Tibial nerve (tissue), 4 donors: ENCODE measurements at places on chromosomes 4 and X. TPM values are rescaled to one million over a fixed set of nuclear protein-coding genes. Genes with fewer than 3 reads are reported as not detected.

GRCh38 chr4:151485541-151486131, 76.7 kb downstream of the FHIP1A start:
- no peak for DNase-seq

Gene MAGEA9B
- total RNA-seq = not detected

Gene CT45A3
- not detected for total RNA-seq

DNA sequence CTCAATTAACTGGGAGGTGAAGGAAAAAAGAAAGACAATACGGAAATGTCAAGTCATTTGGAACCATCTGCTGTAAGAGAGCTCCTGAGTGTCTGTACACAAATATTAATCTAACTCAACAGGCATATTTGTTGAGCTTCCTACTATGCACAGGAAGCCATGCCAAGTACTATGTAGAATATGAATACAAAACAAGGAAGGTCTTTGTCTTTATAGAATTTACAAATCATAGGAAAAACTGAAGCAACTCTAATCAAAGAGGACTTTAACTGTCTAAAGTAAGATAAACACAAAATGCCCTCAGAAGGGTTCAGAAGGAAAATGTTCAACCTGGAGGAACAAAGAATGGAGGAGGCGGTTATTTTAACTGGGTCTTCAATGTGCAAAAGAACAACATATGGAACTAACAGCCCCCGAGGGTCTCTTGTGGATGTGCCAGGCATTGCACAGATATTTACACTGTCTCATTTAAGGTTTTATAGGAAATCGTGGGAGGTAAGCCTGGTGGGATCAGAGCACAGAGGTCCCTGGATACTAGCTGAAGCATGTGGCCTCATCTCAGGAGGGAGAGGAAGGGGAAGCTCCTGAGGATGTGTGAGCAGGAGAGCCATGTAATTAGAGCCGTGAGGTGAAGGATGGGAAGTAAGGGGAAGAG, 5.8 kb downstream of the FAM114A1 start:
- DNase-seq = no peak

Gene BANK1
- total RNA-seq = 3.5 TPM

DNA sequence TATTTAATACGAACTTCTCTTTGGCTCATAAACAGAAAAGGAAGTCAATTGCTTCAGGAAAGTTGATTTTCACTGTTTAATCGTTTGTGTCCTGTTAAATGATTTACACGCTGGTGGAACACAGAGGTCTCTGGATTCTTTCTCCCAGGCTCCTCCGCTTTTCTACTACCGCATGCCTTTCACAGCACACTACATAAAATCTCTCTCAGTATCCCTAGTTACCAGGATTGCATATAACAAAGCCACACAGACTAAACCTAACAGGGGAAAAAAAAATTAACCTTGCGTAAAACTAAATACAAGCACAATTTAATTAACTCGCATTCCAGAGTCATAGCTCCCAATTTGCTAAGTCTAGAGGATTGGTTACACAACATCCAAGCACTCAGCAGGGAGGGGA, 133.9 kb downstream of the CORIN start:
- no peak for DNase-seq

Gene CTAG1B
- total RNA-seq = not detected

Gene MAGEA8
- total RNA-seq = not detected

GRCh38 chr4:141099326-141099725, 33.9 kb downstream of the RNF150 start:
- no peak for DNase-seq

Gene GALNTL6
- not detected for total RNA-seq

Gene SOD3
- total RNA-seq = 208 TPM

DNA sequence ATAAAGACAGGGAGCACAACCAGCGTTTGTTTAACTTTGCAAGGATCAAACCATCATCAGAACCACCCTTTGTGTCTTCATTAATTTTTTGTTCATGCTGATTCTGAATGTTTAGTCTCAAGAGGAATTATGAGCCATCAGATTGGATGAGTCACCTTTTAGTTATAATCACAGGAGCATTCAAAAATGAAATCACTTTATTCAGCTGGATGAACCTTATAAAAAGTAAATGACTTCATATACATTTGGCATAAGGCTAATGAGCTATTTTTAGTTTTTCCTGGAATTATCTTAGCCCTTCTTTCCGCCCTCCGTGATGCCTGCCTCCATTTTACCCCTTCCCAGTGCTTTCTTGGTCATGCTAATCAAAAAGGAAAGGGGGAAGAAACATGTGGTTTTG, 103.6 kb downstream of the SORBS2 start:
- no peak for DNase-seq

- no peak for DNase-seq
Observed at GRCh38 chrX:48592971-48593370, 4.3 kb upstream of the WDR13 start.

GRCh38 chr4:154836513-154836912, 55.4 kb downstream of the RBM46 start:
- DNase-seq = no peak

Gene USP26
- total RNA-seq = not detected

Gene MCF2
- total RNA-seq = 0.22 TPM

DNA sequence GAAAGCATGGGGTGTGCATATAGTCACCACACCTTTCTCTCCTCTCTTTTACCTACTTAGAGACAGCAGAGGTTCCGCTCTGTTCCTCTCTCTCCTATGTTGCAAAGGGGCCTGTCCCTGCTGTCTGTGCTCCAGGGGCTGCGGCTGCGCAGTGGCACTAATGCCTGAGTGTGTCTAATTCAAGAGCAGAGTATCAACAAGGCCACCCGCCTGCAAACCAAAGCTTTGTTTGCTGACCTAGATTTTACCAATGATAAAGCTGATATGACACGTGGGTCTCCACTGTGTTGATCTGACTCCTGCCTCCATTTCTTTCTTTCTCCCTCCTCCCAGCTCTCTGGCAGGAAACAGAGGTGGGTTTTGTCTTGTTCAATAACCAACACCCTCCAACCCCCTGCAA, 74.9 kb downstream of the NSG1 start:
- no peak for DNase-seq

GRCh38 chr4:142377342-142378091, 468.6 kb downstream of the INPP4B start:
- DNase-seq = no peak

Gene TLL1
- 7.9 TPM for total RNA-seq

DNA sequence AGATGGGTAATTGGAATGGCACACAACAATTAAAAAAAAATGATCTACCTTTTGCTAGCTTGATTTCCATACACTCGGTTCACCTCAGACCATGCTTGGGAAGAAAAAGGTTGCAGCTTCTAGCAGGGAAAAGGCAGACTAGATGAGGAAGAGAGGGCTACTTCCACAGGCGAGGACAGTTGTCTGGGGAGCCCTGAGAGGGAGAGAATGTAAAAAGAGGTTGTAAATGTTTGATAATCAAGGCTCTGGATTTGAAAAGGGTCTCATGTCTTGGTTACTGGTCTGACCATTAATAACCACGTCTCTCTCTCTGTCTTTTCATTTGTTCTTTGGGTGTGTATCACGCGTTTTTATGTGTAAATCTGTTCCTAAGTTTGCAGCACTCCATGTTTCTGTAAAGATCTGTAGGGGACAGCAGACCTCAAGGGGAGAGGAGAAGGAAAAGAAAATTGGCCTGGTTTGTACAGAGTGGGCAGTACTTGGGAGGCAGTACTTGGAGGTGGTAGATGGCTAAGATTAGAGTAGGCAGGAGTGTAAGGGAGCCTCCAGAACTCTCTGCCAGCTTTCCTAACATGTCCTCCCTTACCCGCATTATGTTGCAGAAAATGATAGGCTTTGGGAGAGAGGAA, 750 bp downstream of the ARMCX5 start:
- no peak for DNase-seq

Gene C4orf50
- total RNA-seq = 0.30 TPM

Gene TRAM1L1
- total RNA-seq = not detected

GRCh38 chr4:3200423-3201090, 48.4 kb upstream of the MSANTD1 start:
- DNase-seq = no peak

DNA sequence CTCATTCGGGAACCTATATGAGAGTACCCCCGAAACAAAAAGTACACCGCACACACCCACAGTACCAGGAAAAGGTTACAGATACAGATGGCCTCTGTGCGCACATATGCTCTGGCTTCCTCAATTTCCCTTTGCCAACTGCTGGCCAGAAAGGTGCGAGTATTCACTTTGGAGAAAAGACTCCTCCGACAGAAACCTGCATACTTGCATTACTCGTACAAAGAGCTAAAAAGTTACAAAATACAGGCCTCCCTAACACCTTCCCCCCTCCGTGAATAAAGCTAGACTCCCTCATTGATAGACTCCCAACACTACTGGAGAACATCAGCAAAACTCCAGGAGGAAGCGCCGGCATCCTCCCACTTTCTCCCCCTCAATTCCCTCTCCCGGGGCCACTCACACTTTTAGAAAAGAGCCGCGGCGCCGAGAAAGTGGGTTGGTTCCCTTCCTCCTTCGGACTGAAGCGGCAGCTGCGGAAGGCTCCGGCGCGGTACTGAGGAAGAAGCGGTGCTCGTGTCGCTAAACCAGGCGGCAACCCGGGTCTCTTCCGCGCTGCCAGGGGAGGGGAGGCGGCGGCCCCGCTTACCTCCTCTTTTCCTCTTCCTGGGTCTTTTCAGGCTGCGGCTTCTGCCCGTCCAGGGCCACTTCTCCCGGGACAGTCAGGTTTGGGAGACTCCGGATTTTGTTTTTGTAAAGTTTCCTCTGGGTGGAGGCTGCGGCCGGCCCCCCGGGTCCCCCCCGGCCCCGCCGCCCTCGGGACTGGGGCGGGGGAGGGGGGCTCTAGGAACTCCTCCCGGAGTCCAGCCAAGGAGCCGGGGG, 1.1 kb downstream of the FBXW7 start:
- DNase-seq = no peak

DNA sequence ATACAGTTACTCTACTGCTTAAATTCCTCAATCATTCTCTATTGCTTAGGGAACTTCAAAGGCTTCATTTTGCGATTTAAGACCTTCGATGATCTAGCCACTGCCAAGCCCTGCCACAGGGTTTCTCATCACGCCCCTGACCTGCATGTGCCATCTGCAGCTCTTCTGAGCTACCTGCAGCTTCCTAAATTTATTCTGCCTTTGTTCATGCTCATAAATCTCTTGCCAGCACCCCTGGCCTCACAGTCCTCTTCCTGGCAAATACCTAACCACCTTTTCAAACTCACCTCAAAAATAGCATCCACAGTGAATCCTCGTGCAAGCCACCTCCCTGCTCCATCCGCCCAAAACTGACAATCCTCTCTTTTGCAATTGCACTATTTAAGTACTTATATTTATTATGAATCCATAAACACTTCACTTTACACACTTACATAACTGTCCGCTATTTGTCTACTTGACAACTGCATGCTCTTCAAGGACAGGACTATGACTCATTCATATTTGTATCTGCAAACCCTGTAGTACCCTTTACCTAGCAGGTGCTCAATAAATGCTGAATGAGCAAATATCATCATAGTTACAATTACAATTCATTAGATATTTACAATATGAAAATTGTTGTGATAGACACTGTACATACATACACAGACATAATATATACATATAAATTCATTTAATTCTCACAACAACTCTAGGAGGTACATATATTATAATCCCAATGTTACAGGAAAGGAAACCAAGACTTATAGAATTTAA, 280.0 kb upstream of the RASGEF1B start:
- no peak for DNase-seq

Gene EGF
- total RNA-seq = not detected

Gene DCAF16
- 27.1 TPM for total RNA-seq

GRCh38 chr4:189771696-189772361, 168.8 kb upstream of the FRG1 start:
- DNase-seq = no peak

DNA sequence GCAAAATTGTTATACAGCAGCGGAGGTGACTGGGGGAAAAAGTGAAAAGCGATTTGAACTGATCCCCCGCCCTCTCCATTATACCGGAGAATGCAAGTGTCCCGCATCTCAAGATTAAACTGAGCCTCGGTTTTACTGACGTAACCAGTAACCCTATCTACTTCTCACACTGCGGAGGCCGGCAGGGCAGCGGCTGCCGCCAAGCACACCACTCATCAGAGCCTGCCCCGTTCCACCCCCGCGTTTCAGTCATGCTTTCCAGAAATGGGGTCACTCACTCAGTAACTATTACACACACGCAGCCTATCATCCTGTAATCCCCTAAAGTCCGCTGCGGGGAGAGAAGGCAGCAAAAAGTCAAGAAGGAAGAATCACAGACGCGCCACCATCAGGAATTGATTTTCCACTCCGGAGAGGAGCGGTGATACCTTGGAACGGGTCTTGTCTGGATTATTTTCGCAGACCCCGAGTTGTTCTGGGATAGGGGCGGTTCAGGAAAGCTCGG, 1.4 kb downstream of the RPS6KA3 start:
- DNase-seq = peak; percentile 17

- no peak for DNase-seq
Observed at GRCh38 chrX:5959286-5959685, 269.4 kb downstream of the NLGN4X start.

GRCh38 chr4:189530848-189531247, 409.8 kb upstream of the FRG1 start:
- DNase-seq = no peak

DNA sequence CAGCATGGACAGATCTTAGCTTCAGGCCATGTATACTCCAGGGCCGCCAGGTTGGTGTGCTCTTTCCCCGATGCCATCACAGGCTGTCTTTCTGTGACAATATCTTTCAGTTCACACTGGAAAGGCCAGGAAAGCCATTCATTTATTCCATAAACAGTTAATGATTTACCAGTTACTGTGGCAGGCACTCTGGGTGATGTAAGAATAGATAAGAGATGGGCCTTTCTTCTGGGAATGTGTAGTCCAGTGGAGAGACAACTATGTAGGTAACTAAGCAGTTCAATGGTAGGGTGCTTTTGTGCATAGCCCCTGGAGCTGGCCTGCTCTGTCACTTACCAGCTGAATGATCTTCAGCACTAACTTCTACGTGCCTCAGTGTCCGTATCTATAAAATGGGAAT, 46.3 kb upstream of the LEF1 start:
- no peak for DNase-seq

DNA sequence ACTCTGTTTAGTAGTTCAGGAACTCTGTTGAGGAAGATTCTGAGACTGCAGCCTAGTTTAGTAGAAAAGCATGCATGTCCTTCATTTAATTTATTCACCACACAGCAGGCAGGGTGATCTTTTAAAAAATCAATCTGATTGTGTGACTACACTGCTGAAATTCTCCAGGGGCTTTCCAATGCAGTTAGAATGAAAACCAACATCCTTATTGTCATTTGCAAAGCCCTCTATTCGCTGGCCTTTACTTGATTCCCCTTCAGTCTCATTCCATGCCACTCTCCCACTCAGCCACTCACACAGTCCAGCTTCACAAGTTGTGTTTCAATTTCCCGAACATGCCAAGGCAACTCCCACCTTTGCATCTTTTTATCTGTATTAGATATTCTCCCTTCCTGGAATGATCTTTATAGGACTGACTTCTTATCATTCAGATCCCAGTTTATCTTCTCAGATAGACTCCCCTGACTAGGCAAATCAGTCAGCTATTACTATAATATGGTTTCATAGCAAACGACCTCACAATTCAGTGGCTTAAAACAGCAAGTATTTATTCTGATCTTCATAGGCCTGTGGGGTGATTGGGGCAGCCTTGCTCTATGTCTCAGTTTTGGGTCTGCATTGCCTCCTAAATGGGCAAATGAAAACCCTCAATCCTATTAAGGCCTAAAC, 21.3 kb upstream of the FTHL17 start:
- no peak for DNase-seq

Gene UGT2B7
- not detected for total RNA-seq

GRCh38 chrX:129732857-129733256, 5.9 kb upstream of the XPNPEP2 start:
- DNase-seq = no peak

- no peak for DNase-seq
Observed at GRCh38 chr4:116639070-116639577, 446.3 kb downstream of the TRAM1L1 start.

GRCh38 chr4:168978001-168978700, 31.9 kb downstream of the CBR4 start:
- no peak for DNase-seq
